Uterus (tissue), 4 donors: ENCODE measurements at places on chromosomes 3 and 15.

DNA sequence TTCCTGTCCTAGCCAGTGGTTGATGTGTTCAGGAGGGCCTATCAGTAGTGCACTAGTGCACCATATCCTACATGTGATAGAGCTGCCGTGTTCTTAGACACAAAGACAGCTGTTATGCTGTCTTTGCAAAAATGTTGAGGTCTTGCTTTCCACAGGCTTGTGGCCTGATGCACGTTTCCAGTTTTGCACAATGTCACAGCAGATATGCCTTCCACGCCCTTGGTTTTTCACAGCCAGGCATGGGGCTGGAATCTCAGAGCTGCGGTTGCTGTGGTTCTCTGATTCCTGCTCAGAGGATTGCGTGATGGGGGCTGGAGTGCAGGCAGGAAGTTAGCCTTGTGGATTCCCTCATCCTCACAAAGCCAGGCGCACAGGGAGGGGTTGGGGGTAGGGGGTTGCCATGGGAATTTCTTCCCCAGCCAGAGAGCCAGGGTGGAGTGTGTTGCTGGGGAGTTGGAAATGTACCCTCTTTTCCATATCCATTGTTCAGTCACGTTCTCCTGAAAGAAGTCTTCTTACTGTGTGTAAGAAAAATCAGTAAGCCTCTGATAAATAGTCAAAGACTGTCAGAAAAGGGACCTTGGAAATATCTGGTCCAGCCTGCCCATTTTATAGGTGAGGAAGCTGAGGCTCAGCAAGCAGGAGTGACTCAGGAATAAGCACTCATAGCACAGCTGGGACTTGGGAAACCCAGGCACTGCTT, 79.4 kb downstream of the SMAD3 start:
- H3K27me3 ChIP-seq, result no peaks in the 10 kb centered on the region
- H3K4me1 ChIP-seq, result peaks cover 45% of the 10 kb centered on the region
- DNase-seq, result no peak
- peak overlapping the region; percentile 88 for H3K27ac ChIP-seq
- H3K36me3 ChIP-seq, result no peaks in the 10 kb centered on the region
- no peak overlapping the region for H3K4me3 ChIP-seq

- DNase-seq, result no peak
- no peaks in the 10 kb centered on the region for H3K4me1 ChIP-seq
- H3K36me3 ChIP-seq, result no peaks in the 10 kb centered on the region
- no peak overlapping the region for H3K27ac ChIP-seq
- H3K4me3 ChIP-seq, result no peak overlapping the region
These were observed 9.4 kb downstream of the SEMA3G start for GRCh38 chr3:52435246-52436101.

- peaks cover 88% of the 10 kb centered on the region for H3K27me3 ChIP-seq
- H3K36me3 ChIP-seq, result no peaks in the 10 kb centered on the region
- no peaks in the 10 kb centered on the region for H3K4me1 ChIP-seq
- no peak for DNase-seq
- no peak overlapping the region for H3K27ac ChIP-seq
- H3K4me3 ChIP-seq, result no peak overlapping the region
These were observed 9.1 kb downstream of the SHOX2 start for GRCh38 chr3:158097081-158097592.

GRCh38 chr15:70289191-70289955, 191.7 kb upstream of the TLE3 start:
- H3K36me3 ChIP-seq, result no peaks in the 10 kb centered on the region
- H3K27me3 ChIP-seq, result no peaks in the 10 kb centered on the region
- DNase-seq, result no peak
- no peaks in the 10 kb centered on the region for H3K4me1 ChIP-seq
- no peak overlapping the region for H3K4me3 ChIP-seq

GRCh38 chr3:157182879-157183278, 22.9 kb upstream of the CCNL1 start:
- H3K27ac ChIP-seq, result no peak overlapping the region
- no peak overlapping the region for H3K4me3 ChIP-seq
- no peaks in the 10 kb centered on the region for H3K27me3 ChIP-seq
- no peaks in the 10 kb centered on the region for H3K36me3 ChIP-seq
